NCI-H524 treated with DMSO at 0.1 percent for 48 hours (cell line): ENCODE measurements at places on chromosomes 1 and 21.

- no peak for DNase-seq
Observed at GRCh38 chr1:202274611-202275010, 67.1 kb downstream of the UBE2T start.

DNA sequence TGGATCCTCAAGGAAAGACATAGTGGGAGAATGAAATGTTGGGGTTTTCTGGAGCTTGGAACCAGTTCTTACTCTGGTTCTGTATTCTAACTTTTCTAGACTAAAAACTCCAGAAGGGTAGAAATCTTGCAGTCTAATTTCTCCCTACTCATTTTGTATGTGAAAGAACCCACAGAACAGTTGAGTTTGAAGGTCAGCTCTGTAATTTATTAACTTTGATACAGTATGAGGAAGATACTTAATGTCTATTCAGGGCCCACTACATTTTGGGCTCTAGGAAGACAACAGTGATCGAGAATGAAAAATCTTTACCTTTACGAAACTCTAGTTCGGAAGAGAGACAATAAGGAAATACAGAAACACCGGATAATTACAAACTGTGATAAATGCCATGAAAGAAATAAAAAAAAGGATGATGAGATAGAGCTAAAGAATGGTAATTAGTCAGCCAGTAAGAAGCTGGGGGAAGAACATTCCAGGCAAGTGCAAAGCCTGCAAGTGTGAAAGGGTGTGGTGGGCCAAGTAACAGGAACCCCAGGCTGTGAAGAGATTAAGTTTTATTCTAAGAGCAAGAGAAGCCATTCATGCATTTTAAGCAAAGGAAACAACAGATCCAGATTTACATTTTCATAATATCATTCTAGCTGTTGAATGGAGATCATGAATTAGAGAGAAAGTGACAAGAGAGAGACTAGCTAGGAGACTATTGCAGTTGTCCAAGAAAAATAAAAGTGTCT, 159.9 kb upstream of the HMCN1 start:
- DNase-seq, result no peak

GRCh38 chr1:210489491-210489890, 160.8 kb downstream of the HHAT start:
- no peak for DNase-seq

- DNase-seq, result no peak
Observed at GRCh38 chr1:20301463-20302107, 10.9 kb downstream of the VWA5B1 start.

DNA sequence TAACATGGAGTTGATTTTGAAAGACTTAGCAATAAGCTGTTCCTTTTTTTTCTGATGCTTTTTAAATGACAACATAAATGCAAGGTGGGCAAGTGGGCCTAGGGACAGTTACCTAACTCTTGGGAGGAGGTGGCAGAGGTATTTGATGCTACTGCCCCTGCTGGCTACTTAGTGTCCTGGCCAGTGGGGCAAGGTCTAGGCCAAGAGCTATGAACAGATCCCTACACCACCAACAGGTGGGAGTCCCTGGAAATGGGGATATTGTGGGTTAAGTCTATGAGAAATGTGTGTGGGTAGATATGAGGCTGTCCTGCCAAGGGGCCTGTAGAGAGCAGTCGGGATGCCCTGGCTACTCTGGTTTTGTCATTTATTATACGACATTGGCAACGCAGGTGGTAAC, 31.3 kb upstream of the B3GALT5 start:
- DNase-seq, result no peak

GRCh38 chr1:68953311-68953710, 456.4 kb upstream of the DEPDC1 start:
- DNase-seq, result no peak

GRCh38 chr1:195373856-195374255, 1234.4 kb downstream of the KCNT2 start:
- DNase-seq, result no peak

DNA sequence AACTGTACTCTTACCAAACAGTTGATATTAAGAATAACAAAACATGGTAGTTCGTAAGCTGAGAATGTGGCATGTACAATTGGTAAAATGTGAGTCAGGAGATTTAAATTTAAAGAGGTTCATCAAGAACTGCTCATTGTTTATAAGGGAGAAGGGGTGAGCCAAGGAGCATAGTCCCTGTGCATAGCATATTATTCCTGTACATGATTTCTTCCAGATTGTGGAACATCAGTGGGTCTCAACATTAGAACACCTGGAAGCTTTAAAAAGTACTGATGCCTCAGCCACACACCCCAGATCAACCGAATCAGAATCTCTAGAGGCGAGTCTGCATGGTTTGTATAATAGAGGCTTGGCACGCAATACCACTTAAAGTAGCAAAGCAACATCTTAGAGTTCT, 56.1 kb downstream of the KCTD3 start:
- no peak for DNase-seq

DNA sequence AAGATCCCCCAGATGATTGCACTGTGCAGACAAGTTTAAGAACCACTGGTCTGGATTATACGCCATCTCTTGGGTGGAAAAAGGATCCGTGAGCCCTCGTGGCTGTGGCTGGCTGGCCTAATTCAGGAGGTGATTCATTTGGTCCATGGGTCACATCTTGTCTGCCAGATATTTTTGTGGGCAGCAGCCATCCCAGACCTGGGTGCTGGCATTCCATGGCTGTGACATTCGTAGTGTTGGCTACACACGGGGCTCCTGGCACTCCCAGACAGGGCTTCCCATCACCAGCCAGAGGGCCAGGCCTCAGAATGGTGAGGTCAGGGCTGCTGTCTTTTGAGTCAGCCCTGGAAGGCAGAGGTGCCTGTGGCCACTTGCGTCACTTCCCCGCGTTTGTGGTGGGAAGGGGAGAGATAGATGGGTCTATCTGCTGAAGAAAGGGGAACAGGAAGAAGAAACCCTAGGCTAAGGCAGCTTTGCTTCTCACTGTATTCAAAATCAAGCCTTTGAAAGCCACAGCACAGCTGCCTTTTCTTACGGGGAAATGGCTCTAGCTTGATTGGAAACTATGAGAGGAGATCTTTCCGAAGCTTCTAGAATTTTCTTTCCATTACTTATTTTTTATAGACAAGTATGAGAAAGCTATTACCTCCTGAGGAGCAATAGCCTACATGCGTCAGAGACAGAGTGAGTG, 32.4 kb downstream of the EIF2D start:
- no peak for DNase-seq

DNA sequence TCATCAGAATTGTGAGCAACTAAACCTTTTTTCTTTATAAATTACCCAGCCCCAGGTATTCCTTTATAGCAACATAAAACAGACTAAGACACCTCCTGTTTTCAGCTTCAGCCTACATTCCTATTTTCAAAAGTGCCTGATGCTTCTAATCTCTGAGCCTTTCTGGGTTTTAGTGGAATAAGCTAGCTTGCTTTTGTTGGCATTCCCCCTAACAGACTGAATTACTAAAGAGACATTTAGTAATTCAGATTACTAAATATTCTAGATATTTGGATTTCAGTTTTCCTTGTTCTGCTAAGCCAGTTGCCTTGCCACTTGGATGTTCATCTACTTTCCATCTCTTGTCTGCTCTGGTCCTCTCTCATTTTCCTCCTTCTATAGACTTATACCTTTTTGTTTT, 10.5 kb upstream of the GNG12 start:
- DNase-seq, result no peak

- no peak for DNase-seq
Observed at GRCh38 chr1:53410100-53410541, 49.1 kb upstream of the DMRTB1 start.

DNA sequence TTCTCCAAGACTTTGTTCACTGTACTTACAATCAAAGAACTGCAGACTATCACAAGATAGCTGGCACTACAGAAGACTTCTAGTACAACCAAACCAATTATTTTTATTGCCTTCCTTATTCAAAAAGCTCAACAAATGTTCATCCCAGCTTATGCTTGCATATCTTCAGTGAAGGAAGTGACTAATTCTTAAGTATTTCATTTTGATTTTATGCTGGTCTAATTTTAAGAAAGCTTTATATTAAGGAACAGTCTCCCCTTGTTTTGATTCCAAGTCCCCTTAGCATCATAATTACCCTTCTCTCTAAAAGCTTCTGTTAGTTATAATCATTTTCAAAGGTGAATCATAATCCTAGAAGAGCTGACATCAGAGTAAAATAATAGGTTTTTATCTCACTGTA, 132.9 kb downstream of the LRRIQ3 start:
- DNase-seq, result no peak

GRCh38 chr1:228238007-228238406, 30.2 kb downstream of the OBSCN start:
- no peak for DNase-seq

DNA sequence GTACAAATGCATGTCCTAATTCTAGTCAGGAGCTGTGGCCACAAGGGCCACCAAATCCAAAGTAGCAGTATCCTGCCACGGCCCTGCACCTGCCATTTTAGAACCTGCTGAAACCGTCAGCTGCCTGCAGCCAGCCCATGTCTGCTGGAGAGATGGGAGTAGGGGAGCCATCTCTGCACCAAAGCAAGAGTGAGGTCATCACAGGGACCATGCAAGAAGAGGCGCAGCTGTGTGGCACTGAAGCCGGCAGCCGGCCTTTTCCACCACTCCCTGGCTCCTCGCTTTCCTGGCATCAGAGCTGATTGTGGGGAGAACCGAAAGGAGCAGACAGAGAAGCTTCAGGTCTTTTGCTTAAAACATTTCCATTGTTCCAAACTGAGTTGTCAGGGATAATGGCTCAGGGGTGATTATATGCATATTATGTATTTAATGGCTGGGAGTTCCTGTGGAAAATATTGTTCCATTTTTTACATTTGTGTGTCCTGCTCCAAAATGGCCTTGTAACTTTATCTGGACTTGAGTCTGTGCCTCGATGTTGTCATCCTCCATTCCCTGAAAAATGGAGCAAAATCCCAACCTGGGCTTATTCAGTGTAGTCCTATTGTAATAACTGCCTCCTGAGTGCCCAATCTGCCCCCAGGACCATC, 18.7 kb upstream of the NBL1 start:
- DNase-seq, result no peak

- no peak for DNase-seq
Observed at GRCh38 chr1:201964261-201964660, 9.0 kb downstream of the TIMM17A start.

DNA sequence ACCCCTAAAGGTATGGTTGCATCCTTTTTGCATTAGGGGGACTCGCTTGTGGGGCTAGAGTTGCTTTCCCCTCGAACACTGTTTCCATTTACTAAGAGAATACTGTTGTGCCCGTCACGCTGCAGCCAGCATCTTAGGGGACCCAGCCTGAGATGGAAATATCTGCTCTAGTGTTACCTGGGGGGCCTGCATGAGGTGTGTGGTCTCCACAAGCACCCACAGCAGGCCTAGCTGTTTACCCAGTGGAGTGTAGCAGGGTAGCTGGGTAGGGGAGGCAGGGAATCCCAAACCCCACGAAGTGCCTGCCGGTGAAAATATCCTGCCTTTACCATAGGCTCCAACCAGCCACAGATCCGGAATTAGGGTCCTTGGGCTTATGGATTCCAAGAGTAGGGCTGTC, 303.6 kb downstream of the PTPRU start:
- no peak for DNase-seq

GRCh38 chr1:203168991-203169390, 6.6 kb downstream of the MYBPH start:
- DNase-seq, result no peak

DNA sequence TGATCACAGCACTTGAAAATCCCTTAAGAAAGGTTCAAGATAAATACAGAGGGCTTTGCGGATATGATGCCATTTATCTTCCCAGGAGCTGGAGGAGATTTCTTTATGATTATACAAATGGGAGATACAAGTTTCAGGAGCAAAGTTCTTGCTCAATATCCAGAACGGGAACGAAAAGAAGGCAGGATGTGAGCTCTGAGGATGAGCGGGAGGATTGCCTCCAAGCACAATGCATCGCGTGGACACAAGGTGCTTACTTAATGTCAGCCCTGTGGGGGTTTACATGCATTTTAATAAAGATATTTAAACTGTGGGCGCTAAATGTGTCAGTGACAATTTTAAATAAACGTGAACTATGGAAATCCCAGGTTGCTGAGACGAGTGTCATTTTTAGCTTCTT, 59.0 kb downstream of the SYT6 start:
- DNase-seq, result no peak

- DNase-seq, result no peak
Observed at GRCh38 chr1:8431019-8431418, 113.1 kb downstream of the SLC45A1 start.

GRCh38 chr1:188281921-188282320, 1453.2 kb downstream of the PLA2G4A start:
- no peak for DNase-seq

GRCh38 chr1:59018860-59019259, 235.0 kb upstream of the JUN start:
- no peak for DNase-seq
